NCI-H187 (cell line): ENCODE measurements at places on chromosomes 6 and 20.

- DNase-seq: no peak
Observed at GRCh38 chr6:45514454-45515230, 136.9 kb upstream of the SUPT3H start.

DNA sequence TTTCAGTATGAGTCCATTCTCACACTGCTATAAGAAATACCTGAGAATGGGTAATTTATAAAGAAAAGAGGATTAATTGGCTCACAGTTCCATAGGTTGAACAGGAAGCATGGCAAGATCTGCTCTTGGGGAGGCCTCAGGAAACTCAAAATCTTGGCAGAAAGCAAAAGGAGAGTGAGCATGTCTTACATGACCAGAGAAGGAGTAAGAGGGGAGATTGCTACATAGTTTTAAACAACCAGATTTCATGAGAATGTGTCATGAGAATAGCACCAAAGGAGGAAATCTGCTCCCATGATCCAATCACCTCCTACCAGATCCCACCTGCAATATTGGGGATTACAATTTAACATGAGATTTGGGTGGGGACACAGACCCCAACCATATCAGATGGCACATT lies 672.4 kb downstream of the HTR1B start:
- DNase-seq: no peak

- no peak for DNase-seq
Observed at GRCh38 chr6:35512006-35512405, 690 bp downstream of the TULP1 start.

DNA sequence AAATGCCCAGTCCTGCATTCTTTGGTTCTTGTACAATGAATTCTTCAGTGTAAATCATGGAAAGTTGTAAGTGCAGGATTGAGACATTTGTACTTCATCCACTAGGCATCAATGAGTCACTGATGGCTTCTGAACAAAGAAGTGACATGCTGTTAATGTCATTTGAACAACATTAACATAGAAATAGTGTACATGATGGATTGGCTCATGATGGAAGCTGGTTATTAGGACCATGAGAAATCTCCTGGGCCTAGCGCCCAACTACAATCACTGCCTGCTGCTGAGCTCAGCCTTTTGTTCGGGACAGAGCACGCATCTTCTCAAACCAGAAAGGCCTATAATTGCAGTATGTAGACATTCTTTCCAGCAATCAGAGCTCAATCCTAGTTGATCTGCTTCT lies 316.8 kb upstream of the TSHZ2 start:
- no peak for DNase-seq

- peak; percentile 3 for DNase-seq
Observed at GRCh38 chr20:8372824-8373380, 240.8 kb downstream of the PLCB1 start.

DNA sequence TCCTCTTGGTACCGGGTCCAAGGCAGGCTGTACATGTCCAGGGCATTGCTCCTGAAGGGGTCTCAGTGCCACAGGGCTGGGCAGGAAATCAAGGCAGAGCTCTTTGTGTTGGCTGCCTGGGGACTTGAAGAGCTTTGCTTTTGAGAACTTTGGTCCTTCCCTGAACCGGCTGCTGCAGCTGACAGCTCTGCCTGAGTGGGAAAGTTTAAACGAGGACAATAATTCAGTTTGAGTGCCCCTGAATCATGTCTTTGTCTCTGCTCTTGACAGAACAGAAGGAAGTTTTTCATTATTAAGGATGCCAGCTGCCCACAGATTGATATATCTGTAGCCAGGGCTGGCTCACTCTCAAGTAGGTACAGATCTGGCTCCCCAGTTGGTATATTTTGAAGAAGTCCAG lies 56.1 kb downstream of the ANKRD6 start:
- DNase-seq: no peak

GRCh38 chr6:8108759-8109539 lies 6.6 kb upstream of the EEF1E1 start:
- no peak for DNase-seq

DNA sequence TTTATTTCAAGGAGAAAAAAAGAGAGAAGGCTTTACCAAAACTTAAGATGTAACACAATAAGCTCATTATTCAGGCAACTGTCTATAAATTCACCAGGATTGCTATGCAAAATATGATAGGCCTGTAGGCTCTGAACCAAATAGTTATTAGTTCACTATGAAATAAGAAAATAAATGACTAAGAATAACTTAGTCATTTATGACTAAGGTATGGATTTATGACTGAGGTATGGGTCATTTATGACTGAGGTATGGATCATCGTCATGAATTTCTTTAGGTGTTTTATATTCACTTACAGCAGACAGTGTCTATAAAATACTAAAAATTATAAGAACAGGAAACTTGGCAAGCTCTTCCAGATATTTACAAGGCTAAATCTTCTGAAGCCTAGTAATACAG lies 52.1 kb upstream of the SNX9 start:
- no peak for DNase-seq
